ENCODE measurements at places on chromosomes 5 and 9. TPM values are rescaled to one million over a fixed set of nuclear protein-coding genes. Genes with fewer than 3 reads are reported as not detected.
A peak's percentile ranks its signal among the peaks of the same experiment; 100 is the strongest.

GRCh38 chr9:35280399-35280798 is 118.6 kb downstream of the UNC13B start:
- no peak for ATAC-seq

DNA sequence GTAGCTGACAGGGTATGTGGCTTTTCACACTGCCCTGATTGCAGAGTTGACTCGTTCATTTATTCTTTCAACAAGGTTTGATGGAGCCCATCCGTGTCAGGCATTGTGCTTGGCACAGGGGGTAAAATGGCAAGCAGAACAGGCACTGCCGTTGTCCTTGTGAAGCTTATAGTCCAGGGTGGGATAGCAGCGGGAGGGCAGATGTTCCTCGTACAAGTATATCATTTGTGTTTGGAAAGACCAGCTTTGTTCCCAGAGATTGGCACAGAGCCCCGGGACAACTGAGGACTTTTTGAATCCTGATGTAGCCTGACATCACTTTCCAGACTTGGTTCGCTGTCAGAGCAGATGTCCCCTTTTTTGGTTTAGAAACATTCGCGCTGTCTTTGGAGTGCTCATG is 50.9 kb downstream of the MVB12B start:
- ATAC-seq, result no peak

GRCh38 chr9:70672161-70672649 is 257.7 kb upstream of the KLF9 start:
- ATAC-seq, result no peak

C1QTNF3 gene
- total RNA-seq, result 9.2 TPM

DNA sequence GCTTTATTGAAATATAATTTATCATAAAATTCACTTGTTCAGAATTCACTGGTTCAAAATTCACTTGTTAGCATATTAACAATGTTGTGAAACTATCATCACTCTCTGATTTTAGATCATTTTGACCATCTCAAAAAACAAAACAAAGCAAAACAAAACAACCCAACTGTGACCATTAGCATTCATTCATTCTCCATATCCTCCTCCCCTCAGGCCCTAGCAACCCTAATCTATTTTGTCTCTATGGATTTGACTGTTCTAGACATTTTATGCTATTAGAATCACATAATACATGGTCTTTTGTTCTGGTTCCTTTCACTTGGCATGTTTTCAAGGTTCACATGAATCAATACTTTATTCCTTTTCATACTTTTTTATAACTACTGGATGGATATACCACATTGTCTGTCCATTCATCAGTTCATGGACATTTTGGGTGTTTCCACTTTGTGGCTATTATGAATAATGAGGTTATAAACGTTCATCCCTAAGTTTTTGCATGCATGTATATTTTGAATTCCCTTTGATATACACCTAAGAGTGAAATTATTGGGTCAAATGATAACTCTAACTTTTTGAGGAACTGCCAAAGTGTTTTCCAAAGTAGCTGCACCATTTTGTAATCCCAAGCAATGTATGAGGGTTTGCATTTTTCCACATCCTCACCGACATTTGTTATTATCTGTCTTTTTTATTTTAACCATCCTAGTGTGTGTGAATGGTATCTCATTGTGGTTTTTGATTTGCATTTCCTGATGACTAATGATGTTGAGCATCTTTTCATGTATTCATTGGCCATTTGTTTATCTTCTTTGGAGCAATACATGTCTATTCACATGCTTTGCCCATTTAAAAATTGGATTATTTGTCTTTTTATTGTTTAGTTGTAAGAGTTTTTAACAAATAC is 304.1 kb downstream of the SH3GL2 start:
- no peak for ATAC-seq

DNA sequence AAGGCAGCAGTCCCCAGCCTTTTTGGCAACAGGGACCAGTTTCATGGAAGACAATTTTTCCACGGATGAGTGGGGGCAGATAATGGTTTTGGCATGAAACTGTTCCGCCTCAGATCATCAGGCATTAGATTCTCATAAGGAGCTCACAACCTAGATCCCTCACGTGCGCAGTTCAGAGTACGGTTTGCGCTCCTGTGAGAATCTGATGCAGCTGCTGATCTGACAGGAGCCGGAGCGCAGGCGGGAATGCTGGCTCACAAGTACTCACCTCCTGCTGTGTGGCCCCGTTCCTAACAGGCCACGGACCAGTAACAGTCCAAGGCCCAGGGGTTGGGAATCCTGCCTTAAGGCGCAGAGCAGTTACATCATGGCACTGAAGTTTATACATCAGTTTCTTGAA is 3.3 kb upstream of the BRD3 start:
- no peak for ATAC-seq

GRCh38 chr5:150101023-150101422 is 14.7 kb upstream of the CSF1R start:
- no peak for ATAC-seq

DNA sequence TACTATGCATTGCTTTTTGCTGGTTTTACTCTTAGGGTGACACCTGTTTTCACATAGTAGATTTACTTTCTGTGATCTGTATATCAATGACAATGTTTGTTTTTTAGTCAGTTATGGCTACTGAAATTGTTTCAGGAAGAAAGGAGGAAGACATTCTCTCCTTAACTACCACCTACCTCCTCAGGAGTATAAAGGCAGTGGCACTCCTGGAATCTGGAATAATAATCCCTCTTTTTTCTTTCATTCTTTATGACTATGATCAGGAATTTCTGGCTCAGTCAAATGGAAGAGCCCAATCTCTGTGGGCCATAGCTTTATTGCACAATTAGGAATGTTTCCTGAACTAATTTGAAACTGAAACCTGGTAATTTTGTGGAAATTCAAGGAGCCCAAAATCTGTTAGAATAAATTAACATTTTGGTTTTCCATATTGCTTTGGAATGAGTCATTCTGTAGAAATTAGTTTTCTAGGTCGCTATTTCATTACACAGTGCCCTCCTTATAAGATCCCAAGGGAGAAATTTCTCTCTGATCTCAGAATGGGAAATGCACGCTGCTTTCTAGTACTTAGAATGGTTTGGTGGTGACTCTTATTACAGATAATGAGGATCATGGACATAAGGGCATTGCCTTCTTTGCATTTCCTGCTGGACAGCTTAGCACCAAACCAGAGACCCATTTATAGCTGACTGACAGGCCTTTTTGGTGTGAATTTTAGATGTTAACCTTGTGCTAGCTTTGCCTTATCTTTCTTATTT is 95.3 kb upstream of the VLDLR start:
- peak; percentile 22 for ATAC-seq

- no peak for ATAC-seq
These were observed 1.9 kb downstream of the HK3 start for GRCh38 chr5:176897263-176897662.

- no peak for ATAC-seq
These were observed 25.9 kb downstream of the FNBP1 start for GRCh38 chr9:130017076-130017475.

Data from motor neuron (in vitro differentiated cells).